ENCODE measurements at places on chromosomes 4 and X.

- no peak for DNase-seq
These were observed 54.7 kb downstream of the CD38 start for GRCh38 chr4:15832523-15833451.

DNA sequence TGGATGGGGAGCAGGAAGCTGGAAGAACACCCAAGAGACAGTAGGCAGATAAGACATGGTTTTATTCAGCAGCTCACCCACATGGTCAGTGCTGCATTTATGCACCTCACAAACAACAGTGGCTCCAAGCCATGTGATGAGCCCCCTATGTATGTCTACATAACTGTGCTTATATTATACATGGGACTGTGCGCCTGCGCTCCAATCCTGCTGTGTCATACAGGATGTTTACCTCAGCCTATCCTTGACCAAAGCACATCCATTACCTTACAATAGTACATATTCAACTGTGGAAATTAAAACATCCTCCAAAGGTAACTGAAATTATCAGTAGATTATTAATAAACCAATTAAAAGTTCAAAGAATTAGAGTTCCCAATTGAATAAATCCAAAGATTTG, 44.1 kb upstream of the SGMS2 start:
- no peak for DNase-seq

DNA sequence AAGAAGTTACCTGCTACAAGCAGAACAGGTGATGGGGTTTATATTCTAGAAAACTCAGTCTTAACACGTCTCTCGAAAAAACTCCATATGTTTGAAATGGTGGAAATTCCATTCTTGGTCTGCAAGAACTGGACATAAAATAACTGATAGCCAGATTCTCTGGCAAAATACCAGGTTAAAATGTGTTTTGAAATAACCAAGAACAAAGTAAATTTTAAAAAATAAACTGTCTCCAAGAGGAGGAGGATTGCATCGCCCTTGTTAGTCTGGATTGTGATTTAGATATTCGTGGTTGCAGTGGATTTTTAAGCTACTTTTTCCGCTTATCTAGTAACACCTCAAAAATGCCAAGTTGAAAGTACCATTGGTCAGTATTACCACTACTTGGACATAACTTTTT, 40.8 kb downstream of the CENPU start:
- no peak for DNase-seq

- DNase-seq, result no peak
These were observed 560.5 kb upstream of the PABPC4L start for GRCh38 chr4:134762053-134762452.

GRCh38 chr4:4506961-4507360, 34.9 kb downstream of the STX18 start:
- no peak for DNase-seq

GRCh38 chr4:158850800-158851644, 82.2 kb downstream of the FNIP2 start:
- DNase-seq, result peak; percentile 21

GRCh38 chr4:64205376-64205775, 203.9 kb downstream of the TECRL start:
- DNase-seq, result no peak

DNA sequence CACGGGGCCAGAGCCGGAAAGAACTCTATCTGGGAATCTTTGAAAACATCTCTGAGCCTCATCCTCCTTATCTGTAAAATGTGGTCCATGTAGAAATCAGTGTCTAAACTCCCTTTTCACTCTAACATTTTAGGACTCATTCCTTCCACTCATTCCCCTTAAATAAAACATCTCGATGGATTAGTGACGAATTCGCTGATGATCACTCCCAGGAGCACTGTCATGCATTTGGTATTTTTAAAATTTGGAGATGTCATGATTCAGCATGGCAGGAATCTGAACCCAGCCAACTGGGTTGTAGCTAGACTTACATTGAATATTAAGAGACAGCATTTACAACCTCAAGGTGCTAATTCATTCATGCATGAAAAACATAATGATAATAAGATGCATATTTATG, 88.1 kb downstream of the SPANXN3 start:
- peak; percentile 26 for DNase-seq

- DNase-seq, result peak; percentile 33
These were observed 25.5 kb downstream of the SMIM14 start for GRCh38 chr4:39613093-39613656.
